Glutamatergic neuron (in vitro differentiated cells): ENCODE measurements at places on chromosomes 13 and 19.

DNA sequence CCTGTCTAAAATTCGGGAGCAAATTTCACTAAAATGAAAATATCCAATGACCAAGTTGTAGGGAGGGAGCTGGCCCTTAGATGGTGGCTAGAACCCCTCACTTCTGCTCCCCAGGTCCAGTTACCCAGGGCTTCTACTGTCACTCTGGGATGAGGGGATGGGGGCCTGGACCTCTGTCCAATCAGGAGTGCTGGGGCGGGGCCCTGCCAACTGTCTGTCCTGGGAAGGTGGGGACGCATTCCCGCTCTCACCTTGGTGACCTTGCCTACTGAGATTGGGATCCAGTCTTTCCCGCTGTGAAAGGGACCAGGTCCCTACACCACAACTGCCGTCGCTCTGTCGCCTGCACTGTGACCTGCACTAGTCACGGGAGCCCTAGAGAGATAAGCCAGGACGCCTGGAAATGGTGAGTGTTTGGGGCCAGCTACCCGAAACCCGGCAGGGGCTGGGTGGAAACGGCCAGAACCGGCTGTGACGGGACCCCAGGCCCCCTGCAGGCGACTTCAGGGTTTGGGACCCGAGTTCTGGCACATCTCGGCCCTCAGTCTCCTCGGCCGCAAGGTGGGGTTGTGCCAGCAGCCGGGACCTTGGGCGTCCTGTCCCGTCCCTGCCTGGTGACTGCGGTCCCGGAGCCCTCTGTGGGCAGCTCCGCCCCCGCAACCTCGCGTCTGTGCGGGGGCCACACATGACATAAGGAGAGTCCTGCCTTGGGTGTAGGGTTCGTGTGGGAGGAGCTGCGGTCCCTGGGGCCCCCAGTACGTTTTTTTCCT is 22.8 kb downstream of the ZNF20 start:
- DNase-seq: no peak

- DNase-seq: no peak
These were observed 45.0 kb downstream of the LACC1 start for GRCh38 chr13:43924549-43925245.

GRCh38 chr19:51735759-51736449 is 12.1 kb upstream of the HAS1 start:
- DNase-seq: no peak

DNA sequence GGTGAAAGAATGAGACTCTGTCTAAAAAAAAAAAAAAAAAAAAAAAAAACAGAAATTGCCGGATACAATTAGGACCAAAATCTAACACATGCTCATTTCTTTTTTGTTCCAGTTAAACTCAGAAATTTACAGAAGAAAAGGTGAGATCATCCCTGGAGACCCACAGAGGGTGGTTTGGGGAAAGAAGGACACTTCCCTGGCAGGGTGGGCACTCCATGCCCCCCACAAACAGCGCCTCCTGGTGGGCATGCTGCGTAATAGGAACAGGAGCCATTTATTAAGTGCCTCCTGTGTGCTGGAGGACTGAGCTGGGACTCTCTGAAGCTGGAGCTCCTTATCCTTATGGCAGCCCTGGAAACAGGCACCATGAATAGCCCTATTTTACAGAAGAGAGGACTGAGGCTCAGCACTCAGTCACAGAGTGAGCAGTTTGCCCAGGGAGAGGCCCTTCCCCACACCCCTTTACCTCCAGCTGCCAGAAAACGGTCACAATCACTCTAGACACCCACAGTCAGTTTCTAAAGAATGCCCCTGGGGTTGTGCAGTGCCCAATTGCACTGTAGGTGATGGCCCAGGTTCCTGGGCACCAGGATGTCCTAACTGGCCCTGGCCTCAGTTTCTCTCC is 10.1 kb downstream of the C19orf38 start:
- DNase-seq: peak; percentile 66

GRCh38 chr13:89565476-89566100 is 1781.9 kb upstream of the MIR17HG start:
- no peak for DNase-seq

DNA sequence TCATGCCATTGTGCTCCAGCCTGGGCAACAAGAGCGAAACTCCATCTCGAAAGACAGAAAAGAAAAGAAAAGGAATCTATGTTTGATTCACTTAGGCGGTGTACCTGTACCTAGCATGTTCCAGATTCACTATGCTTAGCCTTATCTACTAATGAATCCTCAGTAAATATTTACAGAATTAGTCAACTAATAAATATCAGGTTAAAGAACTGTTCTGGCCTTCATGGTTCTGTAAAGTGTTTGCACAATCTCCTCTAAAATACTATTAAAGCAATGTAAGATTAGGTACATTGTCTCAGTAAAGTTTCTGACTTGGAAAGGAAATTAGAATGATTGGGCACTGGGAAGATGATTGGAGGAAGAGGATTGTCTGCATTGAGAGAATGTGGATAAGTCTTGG is 2770.4 kb downstream of the PCDH9 start:
- no peak for DNase-seq

DNA sequence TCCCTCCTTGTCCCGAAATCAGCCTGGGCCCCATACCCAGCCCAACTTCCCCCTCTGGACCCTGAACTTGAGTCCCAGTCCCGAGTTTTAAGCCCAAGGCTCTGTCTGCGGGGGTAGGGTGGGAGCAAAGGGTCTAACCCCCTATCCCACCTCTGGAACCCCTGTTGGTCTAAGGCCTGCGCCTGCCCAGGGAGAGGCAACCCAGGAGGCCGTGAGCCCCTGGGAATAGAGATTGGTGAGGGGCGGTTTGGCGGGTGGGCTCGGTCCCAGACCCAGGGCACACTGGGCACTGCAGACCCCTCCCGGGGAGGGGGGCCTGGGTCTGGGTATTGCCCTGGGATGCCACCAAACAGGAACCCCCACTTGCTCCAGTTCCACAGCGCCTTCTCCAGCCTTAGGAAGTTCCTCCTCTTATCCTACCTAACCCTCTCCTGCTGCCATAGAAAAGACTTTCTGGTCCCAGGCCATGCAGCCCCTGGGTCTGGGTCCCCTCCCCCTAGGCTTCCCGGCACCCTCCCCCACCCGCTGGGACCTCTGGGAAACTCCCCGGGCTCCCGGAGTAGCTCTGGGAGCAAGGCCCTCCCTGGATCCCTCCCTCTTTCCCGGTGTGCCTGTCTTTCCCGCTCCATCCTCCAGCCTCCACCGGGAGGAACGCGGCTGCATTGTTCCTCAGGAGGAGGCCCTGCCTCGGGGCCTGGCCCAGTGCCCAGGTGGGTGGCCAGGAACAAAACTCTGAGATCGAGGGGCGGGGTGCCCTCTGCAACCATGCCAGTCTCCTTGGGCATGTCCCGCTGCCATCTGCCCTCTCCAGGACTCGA is 33.6 kb upstream of the NANOS3 start:
- DNase-seq: no peak

GRCh38 chr13:48296528-48296927 is 7.0 kb upstream of the RB1 start:
- DNase-seq: no peak
